ENCODE measurements at places on chromosomes 2 and 18. TPM values are rescaled to one million over a fixed set of nuclear protein-coding genes. Genes with fewer than 3 reads are reported as not detected.

- H3K36me3 ChIP-seq: no peaks in the 10 kb centered on the region
- no peak overlapping the region for H3K27ac ChIP-seq
- no peaks in the 10 kb centered on the region for H3K27me3 ChIP-seq
Observed at GRCh38 chr2:6881046-6881445, 3.5 kb downstream of the RSAD2 start.

- H3K27ac ChIP-seq: no peak overlapping the region
- no peak for DNase-seq
Observed at GRCh38 chr2:197821550-197822289, 17.3 kb downstream of the PLCL1 start.

DNA sequence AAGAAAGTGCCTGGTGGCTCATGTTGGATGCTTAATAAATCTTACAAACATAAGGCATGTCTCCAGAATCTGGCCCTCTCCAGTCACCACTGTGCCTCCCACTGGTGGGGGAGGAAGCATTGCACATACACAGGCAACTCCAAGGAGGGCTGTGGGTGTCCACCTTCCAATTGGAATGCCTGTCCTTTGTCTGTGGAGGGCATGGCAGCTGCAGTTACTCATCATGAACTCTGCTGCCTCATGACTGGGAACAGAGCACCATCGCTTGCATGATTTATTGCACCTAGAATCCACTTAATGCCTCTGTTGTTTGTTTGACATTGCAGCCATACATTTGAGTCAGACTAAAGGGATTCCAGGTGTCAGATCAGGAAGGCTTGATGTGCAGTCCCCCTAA is 278.9 kb downstream of the PRKCE start:
- H3K27ac ChIP-seq: peak overlapping the region; percentile 22
- no peak overlapping the region for H3K4me3 ChIP-seq
- DNase-seq: no peak
- H3K4me1 ChIP-seq: peaks cover 45% of the 10 kb centered on the region
- H3K36me3 ChIP-seq: no peaks in the 10 kb centered on the region
- no peaks in the 10 kb centered on the region for H3K27me3 ChIP-seq

DNA sequence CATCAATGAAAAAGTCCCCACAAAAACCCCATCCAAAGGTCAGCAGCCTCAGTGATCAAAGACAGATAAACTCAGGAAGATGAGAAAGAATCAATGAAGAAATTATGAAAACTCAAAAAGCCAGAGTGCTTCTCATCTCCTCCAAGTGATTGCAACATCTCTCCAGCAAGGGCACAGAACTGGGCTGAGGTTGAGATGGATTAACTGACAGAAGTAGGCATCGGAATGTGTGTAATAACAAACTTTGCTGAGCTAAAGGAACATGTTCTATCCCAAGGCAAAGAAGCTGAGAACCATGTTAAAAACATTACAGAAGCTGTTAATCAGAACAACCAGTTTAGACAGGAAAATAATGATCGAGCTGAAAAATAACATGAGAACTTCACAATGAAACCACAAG is 442.8 kb upstream of the SYT4 start:
- H3K4me3 ChIP-seq: no peak overlapping the region
- no peak overlapping the region for H3K27ac ChIP-seq
- no peak for DNase-seq
- no peaks in the 10 kb centered on the region for H3K27me3 ChIP-seq

GRCh38 chr2:217757108-217757463 is 245.7 kb downstream of the TNS1 start:
- H3K27me3 ChIP-seq: no peaks in the 10 kb centered on the region
- H3K4me1 ChIP-seq: peaks cover 5% of the 10 kb centered on the region
- H3K4me3 ChIP-seq: no peak overlapping the region
- H3K36me3 ChIP-seq: no peaks in the 10 kb centered on the region
- DNase-seq: no peak

DNA sequence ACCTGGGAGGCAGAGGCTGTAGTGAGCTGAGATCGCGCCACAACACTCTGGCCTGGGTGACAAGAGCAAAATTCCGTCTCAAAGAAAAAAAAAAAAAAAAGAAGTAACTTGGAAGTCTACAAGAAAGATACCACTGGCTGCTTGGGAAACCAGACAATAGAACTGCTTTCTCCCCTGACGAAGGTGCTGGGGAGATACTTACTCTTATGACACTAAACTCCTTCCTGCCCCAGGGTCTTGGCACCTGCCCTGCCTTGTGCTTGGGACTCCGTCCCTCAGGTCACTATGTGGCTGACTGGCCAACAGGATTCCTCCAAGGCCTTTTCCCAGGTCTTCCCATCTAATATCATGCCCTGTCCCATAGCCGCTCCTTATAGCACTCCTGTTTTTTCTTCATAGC is 30.7 kb downstream of the INPP5D start:
- no peaks in the 10 kb centered on the region for H3K36me3 ChIP-seq
- H3K27ac ChIP-seq: no peak overlapping the region
- no peak for DNase-seq
- peaks cover 2% of the 10 kb centered on the region for H3K27me3 ChIP-seq

GRCh38 chr2:71003966-71004755 is 9.5 kb upstream of the TEX261 start:
- no peak for DNase-seq
- no peak overlapping the region for H3K4me3 ChIP-seq
- no peak overlapping the region for H3K27ac ChIP-seq
- H3K27me3 ChIP-seq: no peaks in the 10 kb centered on the region
- no peaks in the 10 kb centered on the region for H3K4me1 ChIP-seq

DNA sequence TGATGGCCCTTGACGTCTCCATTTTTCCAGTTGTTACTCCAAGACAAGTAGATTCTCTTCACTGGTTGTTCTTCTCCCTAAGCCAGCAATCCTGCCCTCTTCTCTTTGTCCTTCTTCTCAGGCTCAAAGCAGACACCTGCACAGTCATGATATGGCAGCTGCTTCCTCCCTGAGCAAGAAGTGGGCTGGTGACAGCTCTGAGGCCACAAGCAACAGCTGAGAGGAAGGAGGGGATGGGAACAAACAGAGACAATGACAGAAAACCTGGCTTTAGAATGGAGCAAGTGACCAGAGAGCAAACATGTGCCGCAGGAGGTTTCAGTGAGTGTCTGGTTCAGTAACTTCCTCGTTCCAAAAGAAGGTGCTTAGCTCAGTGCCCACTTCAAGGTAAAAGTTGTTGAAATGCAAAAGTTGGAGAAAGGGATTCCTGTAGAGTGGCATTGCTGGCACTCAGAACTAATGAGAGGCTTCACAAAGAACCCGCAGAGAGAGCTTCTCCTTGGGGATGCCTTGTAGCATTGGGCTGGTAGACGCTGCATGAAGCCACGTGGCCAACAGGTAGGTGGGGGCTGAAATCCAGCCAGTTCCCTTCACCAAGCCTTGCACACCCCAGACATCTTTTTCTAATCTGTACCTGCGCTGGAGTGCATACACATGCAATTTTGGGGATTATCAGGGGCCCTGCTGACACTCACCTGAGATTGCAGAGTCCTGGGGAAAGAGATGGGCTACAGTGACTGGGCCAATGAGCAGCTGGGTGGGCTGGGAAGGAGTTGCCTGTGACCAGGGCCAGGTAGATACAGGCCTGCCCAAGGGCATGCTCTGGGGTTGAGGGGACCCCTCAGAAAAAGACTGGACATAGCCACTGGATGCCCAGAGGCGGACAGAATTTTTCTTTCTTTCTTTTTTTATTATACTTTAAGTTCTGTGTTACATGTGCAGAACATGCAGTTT is 153.3 kb upstream of the RAB12 start:
- no peak overlapping the region for H3K4me3 ChIP-seq
- no peaks in the 10 kb centered on the region for H3K27me3 ChIP-seq
- no peaks in the 10 kb centered on the region for H3K36me3 ChIP-seq
- no peak overlapping the region for H3K27ac ChIP-seq
- H3K4me1 ChIP-seq: no peaks in the 10 kb centered on the region

GRCh38 chr18:3305354-3305762 is 43.4 kb downstream of the MYL12B start:
- no peaks in the 10 kb centered on the region for H3K4me1 ChIP-seq
- H3K4me3 ChIP-seq: no peak overlapping the region
- no peak for DNase-seq
- no peak overlapping the region for H3K27ac ChIP-seq
- no peaks in the 10 kb centered on the region for H3K36me3 ChIP-seq

DNA sequence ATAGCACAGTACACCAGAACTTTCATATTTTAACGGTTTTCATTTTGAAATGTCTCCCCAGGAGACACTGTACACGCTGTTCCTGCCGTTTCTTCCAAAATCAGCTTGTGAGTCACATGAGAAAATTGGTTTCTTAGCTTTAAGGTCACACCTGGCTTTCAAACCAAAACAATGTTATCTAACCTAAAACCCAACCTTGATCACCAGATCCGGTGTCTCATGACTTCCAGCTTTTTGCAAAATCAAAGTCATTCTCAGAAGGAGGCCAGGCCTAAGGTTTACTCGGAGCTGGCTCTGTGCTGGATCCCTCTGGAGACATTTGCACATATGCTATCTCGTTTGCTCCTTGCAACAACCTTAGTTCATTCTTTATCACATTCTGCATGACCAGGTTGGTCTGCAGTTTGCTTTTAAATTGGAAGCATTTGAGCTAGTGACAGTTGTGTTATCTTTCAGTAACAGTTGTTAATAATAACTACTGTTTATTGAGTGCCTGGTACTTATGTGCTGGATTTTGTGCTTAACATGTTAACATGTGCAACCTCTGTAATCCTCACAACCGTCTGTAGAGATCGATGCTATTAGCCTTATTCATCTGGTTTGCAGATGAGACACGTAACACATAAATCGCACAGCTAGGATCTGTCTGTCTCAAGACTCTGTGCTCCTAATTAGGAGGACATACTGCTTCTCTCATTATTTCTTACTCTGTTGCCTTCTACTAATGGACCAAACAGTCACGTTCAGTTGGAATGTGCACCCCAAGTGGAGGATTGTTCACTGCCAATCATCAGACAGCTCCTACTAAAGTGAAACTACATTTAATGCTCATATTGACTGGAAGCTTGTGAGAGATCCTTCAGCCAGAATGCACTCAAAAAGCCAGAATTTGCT is 105.5 kb downstream of the RNF144A start:
- peaks cover 52% of the 10 kb centered on the region for H3K4me1 ChIP-seq
- H3K4me3 ChIP-seq: no peak overlapping the region
- H3K27ac ChIP-seq: peak overlapping the region; percentile 20
- no peaks in the 10 kb centered on the region for H3K27me3 ChIP-seq
- H3K36me3 ChIP-seq: peaks cover 25% of the 10 kb centered on the region

Gene CPS1
- total RNA-seq: 8.2 TPM

Gene DNAH7
- 0.44 TPM for total RNA-seq

Gene TBR1
- total RNA-seq: not detected

Gene KLHL30
- total RNA-seq: 25.8 TPM

Gene NTSR2
- total RNA-seq: not detected

Gene C2orf66
- total RNA-seq: not detected

Gene CDKL4
- not detected for total RNA-seq

Gene IL36RN
- total RNA-seq: not detected

Gene SERPINB10
- not detected for total RNA-seq

Gene NOSTRIN
- total RNA-seq: 6.4 TPM

All from heart right ventricle (tissue), 16 donors.